Smooth muscle cell of the pulmonary artery (primary cell): ENCODE measurements at places on chromosomes 5 and 9. TPM values are rescaled to one million over a fixed set of nuclear protein-coding genes. Genes with fewer than 3 reads are reported as not detected.

TMED9 gene
- total RNA-seq, result 253 and 380 TPM in 2 replicates

BRINP1 gene
- 0.26 and 8.9 TPM in 2 replicates for total RNA-seq

SUSD3 gene
- 0.36 TPM in 1 of 2 replicates, not detected in the other for total RNA-seq

SMIM33 gene
- not detected in 2 replicates for total RNA-seq

IRGM gene
- total RNA-seq, result 0.13 TPM in 1 of 2 replicates, not detected in the other

OLFML2A gene
- total RNA-seq, result 1.3 and 1.6 TPM in 2 replicates

SURF2 gene
- total RNA-seq, result 9.6 and 11.1 TPM in 2 replicates

F12 gene
- total RNA-seq, result 0.17 TPM in 1 of 2 replicates, not detected in the other

RANBP3L gene
- total RNA-seq, result 0.07 TPM in 2 replicates

SPINK4 gene
- total RNA-seq, result 0.91 TPM in 1 of 2 replicates, not detected in the other

SPAAR gene
- 0.13 and 0.26 TPM in 2 replicates for total RNA-seq

SLC45A2 gene
- 0.17 and 0.20 TPM in 2 replicates for total RNA-seq

CTXN3 gene
- total RNA-seq, result not detected in 2 replicates
